ENCODE measurements at places on chromosomes 4 and X.

DNA sequence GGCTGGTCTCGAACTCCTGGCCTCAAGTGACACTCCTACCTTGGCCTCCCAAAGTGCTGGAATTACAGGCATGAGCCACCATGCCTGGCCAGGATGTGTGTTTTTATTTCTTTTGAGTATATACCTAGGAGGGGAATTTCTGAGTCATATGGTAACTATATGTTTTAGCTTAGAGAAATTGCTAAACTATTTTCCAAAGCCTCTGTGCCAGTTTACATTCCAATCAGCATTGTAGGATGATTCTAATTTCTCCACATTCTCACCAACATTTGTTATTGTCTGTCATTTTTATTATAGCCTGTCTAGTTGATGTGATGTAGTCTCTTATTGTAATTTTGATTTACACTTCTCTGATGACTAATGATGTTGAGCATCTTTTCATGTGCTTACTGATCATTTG lies 1576.0 kb downstream of the RPA4 start:
- DNase-seq, result no peak

GRCh38 chrX:109830704-109831206 lies 97.7 kb upstream of the ACSL4 start:
- no peak for DNase-seq

- DNase-seq, result no peak
These were observed 123.3 kb downstream of the SLC10A7 start for GRCh38 chr4:146398404-146398803.

GRCh38 chrX:68652326-68653170 lies 5.1 kb downstream of the STARD8 start:
- no peak for DNase-seq

GRCh38 chr4:112770114-112770513 lies 133.2 kb downstream of the LARP7 start:
- no peak for DNase-seq

GRCh38 chrX:70025464-70025863 lies 24.3 kb downstream of the AWAT2 start:
- no peak for DNase-seq

GRCh38 chr4:22514481-22514880 lies 1.4 kb downstream of the ADGRA3 start:
- no peak for DNase-seq

GRCh38 chrX:31563792-31564191 lies 492.0 kb upstream of the FTHL17 start:
- DNase-seq, result no peak

DNA sequence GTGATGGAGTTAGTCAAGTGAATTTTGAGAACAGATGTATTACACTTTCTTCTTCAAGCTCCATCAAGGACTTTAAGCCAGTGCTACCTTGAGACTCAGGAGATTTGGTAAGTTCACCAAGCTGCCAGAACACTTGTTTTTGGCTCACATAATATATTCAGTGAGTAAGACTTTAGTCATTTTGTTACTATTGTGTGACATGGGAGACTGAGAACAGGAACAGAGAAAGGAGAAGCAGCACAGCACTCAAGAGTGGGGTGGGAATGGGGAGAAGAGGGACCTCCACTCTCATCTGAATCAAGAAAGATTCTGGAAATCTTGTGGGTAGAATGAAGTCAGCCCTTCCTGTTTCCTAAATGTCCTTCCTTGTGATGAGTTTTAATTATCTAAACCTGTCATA lies 87.3 kb upstream of the TET2 start:
- no peak for DNase-seq

DNA sequence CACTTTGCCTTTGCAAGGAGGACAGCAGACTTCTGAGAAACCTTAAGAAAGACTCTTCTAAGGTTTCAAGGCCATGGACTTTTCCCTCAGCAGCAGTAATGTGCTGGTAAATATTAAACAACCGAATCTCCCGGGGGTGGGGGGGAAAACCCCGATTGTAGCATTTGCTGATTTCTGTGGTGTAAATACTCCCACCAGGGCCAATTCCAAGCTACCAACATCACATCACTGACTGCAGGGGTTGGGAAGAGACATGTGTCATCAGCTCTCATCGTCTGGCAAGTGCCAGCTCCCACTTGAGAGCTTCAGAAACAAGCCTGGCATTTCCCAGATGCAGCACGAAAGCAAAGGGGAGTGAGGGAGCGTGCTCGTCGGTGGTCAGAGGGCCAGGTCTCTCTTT lies 101.2 kb downstream of the BCOR start:
- no peak for DNase-seq

DNA sequence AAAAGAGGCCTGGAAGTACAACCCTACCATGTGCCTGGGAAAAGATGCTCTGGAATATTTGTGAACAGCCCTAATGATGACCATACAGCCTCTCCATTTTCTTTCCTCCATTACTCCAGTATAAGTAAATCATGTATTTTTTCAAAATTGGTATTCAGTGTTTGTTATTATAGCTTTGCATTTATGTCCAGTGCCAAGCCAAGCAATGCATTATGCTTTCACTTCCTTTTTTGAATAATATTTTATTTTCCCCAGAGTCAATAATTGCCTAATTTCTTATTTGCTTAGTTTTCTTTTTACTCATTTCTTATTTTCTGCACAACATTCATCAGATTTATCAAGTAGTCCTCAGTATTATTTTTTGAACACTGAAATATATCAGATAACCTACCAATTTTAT lies 49.3 kb upstream of the EOLA2 start:
- DNase-seq, result no peak

DNA sequence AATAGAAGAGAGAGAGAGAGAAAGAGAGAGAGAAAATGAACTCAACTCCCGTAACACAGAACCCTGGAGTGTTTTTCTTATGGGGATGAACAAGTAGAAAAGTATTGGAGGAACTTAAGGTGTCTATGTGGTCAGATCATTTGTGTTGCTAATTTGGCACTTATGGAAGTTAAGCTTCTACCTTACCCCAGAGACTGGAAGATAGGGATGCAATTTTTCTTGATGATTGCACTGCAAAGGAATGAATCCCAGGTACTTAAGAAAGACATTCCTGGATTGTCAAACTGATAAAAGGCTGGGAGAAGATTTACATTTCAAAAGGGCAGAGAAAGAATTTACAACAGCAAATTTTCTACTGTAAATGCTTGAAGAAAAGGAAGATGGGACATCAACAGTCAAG lies 57.2 kb downstream of the MAP9 start:
- DNase-seq, result no peak

- DNase-seq, result no peak
These were observed 25.5 kb downstream of the BBS12 start for GRCh38 chr4:122758033-122758432.

DNA sequence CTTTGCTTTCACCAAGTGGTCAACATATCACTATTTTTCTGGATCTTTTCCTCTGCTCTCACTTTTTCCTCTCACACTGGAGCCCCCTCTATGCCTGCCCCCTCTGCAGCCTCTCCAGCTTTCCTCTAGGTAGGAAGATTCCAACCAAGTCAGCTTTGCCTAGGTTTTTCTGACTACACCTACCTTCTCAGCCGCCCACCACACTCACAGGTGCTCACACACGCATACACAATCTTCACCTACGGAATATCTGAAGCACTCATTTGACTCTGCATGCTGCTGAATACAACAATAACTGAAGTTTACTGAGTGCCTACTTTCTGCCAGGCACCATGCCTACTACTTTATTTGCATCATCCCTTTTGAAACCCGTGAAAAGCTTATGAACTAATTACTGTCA lies 328.0 kb downstream of the PPP3CA start:
- DNase-seq, result no peak

DNA sequence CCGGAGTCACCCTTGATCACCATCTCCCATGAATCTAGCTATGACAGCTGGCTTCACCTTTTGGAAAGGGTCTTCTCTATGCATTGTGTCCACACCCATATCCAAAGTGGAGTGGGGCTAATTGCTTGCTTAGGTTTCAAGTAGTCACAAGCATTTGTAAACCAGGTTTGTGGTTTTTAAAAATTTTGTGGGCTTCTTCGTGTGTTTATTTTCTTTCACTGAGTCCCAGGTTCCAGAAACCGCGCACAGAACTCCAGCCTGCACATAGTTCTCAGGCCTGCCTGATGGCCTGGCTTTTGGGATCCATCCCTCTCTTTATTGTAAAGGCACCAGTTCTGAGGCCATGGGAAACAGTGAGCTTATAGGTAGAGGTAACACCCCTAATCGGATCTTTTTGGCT lies 70.2 kb upstream of the TLR3 start:
- DNase-seq, result no peak

DNA sequence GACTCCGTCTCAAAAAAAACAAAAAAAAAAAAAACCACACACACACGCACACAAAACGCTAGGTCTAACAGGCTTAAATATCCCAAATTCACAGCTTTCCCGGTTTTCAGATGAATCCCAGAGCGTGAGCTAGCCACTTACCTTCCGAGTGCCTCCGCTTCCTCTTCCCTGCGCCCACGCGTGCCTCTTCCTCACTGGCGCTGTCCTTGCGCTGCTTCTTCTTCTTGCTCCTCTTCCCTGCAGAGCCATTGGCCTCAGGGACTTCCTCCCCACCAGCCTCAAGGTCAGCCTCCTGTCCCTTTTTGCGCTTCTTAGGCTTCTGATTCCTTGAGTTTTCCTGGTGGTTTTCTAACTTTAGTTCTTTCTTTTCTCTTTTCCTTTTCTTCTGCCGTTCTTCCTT lies 15.7 kb downstream of the LYAR start:
- no peak for DNase-seq

GRCh38 chr4:128068918-128069317 lies 7.8 kb downstream of the LARP1B start:
- no peak for DNase-seq

DNA sequence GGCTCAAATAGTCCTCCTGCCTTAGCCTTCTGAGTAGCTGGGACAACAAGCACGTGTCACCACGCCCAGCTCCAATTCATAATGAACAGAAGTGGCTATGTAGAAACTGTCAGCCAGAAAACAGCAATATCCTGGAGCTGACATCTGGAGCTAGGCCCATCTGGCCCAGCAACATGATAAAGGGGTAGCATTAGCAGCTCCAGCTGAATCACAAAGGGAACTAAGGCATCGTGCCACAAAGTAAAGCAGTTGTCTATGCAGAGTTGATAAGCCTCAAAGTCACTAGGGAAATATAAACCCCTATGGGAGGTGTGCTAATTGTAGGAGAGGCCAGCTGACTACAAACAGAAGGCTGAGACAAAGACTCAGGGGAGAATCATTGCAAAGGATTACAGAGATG lies 270.5 kb upstream of the GPC4 start:
- no peak for DNase-seq

- DNase-seq, result no peak
These were observed 60.1 kb downstream of the SH3RF1 start for GRCh38 chr4:169210504-169211118.

DNA sequence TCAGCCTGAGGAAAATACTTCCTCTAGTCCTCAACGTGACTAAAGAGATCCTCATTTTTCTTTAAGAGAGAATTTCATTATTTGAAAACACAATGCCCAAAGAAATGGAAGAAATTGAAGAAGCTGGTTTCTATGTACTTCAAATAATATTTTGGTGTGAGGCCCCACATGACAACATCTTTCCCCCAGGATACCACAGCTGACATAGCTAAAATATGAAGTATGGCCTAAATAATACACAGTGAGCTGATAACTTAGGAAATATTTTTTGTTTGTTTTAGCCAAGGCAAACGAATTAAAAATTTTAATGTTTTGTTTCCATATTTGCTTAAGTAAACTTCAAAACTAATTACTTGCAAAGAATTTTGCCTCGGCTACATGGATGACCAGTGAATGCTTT lies 149.2 kb downstream of the CBR4 start:
- no peak for DNase-seq

- no peak for DNase-seq
These were observed 2705.8 kb downstream of the PCDH7 start for GRCh38 chr4:33425936-33426335.

- DNase-seq, result no peak
These were observed 284.1 kb downstream of the ANTXR2 start for GRCh38 chr4:79788884-79789283.

DNA sequence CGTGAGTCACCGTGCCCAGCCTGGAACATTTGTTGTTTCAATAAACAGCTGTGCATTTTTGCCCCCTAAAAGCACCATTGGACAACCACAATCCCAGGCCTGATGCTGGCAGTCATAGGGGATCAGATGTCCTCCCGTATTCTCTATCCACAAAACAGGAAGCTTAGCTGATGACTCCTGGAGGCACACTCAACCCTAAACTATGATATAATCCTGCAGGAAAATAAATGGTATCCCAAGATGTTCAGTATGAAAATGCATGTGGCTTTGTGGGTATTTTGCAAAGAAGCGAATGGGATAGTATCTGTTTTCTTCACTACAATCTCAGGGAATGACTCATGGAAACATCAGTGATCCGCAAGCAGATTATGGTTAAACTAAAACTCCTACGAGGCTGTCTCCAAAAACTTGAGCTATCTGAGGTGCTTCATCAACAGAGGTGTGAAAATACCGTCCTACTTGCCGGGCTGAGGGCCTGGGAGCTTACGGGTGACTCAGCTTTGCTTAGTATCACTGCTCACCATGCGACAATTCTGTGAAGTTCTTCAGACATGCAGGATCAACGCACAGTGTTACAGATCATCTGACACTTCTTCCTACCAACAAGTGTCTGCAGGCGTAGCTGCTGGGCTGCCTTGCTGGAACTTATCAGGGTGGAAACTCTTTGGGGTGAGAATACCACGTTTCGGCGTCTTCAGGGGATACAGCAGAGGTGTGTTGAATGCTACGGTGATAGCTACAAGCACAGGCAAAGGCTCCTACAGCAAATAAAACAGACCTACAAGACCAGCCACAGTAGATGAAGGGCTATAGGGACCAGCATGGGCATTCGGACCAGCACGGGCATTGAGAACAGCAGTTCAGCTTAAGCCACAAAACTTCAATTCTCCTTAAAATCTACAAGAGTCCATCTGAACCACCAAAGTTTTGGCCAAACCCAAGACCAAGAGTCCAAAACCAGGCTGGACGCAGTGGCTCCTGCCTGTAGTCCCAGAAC lies 148.5 kb downstream of the DHRSX start:
- DNase-seq, result no peak

DNA sequence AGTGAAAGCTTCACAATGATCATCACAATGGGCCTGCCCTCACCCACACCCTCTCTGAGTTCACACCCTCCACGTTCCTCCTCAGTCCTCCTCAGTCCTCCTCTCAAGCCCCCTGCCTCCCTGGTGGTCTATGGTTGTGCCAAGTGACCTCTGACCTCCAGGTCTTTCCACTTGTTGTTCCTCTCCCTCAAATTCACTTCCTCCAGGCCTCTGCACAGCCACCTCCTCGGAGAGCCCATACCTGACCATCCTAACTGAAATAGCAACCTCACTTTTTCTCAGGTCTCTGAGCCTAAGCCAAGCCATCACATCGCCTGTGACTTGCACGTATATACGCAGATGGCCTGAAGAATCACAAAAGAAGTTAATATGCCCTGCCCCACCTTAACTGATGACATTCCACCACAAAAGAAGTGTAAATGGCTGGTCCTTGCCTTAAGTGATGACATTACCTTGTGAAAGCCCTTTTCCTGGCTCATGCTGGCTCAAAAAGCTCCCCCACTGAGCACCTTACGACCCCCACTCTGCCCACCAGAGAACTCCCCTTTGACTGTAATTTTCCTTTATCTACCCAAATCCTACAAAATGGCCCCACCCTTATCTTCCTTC lies 293.4 kb upstream of the TENM3 start:
- DNase-seq, result no peak
